ENCODE measurements at places on chromosomes 11 and 22.

GRCh38 chr11:120520091-120520822, 8.7 kb downstream of the GRIK4 start:
- no peak for DNase-seq

GRCh38 chr22:29726512-29727130, 6.8 kb downstream of the CABP7 start:
- DNase-seq: no peak

DNA sequence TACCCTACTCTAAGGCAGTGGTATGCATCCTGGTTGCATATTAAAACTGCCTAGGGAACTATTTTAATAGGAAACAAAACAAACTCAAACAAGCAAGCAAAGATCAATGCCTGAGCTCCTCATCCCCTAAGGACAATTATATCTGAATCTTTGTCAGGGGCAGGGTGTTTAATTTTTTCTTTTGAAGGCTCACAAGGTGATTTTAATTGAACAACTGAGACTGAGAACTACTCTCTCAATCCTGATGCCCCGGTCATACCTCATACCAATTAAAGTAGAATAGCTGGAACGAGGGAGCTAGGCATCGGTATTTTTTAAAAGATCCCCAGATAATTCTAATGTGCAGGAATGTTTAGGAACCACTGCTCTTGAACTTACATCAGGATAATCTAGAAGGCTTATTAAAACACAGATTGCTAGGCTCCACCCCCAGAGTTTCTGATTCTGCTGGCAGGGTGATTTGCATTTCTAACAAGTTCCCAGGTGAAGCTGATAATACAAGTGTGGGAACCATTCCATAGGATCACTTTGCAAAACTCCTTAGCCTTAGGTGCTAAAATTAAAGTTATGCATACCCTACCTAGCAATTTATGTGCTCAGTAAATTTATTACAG, 416.5 kb downstream of the GUCY1A2 start:
- DNase-seq: no peak

DNA sequence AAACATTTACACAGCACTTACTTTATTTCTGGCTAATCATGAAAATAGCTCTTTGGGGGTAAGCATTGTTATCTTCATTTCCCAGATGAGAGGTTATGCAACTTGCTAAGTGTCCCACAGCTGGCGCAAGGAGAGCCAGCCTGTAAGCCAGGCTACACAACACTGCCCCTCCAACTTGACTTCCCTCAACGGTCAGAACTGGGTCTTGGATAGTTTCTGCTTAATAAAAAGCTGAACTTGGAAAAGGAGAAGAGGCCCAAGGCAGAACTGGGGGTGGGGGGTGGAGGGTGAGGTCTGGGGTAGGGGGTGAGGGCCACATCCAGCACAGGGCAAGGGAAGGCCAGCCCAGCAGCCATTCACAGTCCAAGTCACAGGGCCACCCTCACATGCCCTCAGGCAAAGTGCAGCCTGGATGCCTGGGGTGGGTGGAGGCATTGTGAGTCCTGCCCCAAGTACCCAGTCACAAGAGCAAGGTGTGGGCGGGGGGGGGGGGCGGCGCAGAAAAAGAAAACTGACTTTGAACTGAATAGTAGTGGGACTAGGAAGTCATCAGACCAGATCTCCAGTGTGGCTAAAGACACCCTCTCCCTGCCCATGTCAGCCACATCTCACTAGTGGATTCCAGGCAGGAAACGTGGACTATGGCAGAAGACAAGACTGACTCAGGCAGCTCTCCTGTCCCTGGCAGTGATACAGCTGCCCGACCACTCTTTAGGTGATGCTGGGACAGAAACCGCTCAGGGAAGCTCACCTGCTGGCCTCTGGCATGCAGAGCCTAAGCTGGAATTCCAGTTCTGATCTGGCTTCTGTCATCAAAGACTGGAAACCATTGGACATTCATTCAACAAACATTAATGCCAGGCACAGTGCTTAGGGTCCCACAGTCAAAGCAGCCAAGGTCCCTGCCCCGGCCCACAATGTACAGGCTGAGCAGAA, 52.4 kb downstream of the PACSIN2 start:
- DNase-seq: no peak

Measured in Right ventricle myocardium inferior (tissue), 1 donor.